Activated T-helper 2 cell treated with anti-CD3 and anti-CD28 coated beads, Interferon-gamma antibody, Interleukin-2, Interleukin-4, amounts not matched to agents 10 μg/mL and 5 μg/mL and 100 μg/mL, durations not matched to agents 14 hours and 24 hours and 36 hours (primary cell): ENCODE measurements at places on chromosomes 2 and 18. TPM values are rescaled to one million over a fixed set of nuclear protein-coding genes. Genes with fewer than 3 reads are reported as not detected.

- no peak overlapping the region for H3K27ac ChIP-seq
- no peak overlapping the region for H3K4me3 ChIP-seq
- H3K36me3 ChIP-seq: no peaks in the 10 kb centered on the region
- peaks cover 23% of the 10 kb centered on the region for H3K27me3 ChIP-seq
- DNase-seq: no peak
Measured at GRCh38 chr18:58882686-58883085, 18.0 kb downstream of the ZNF532 start.

GRCh38 chr2:43766006-43766405, 7.8 kb upstream of the DYNC2LI1 start:
- no peaks in the 10 kb centered on the region for H3K27me3 ChIP-seq
- peak overlapping the region; percentile 92 for H3K27ac ChIP-seq
- peaks cover 41% of the 10 kb centered on the region for H3K4me1 ChIP-seq
- H3K4me3 ChIP-seq: no peak overlapping the region
- no peak for DNase-seq

DNA sequence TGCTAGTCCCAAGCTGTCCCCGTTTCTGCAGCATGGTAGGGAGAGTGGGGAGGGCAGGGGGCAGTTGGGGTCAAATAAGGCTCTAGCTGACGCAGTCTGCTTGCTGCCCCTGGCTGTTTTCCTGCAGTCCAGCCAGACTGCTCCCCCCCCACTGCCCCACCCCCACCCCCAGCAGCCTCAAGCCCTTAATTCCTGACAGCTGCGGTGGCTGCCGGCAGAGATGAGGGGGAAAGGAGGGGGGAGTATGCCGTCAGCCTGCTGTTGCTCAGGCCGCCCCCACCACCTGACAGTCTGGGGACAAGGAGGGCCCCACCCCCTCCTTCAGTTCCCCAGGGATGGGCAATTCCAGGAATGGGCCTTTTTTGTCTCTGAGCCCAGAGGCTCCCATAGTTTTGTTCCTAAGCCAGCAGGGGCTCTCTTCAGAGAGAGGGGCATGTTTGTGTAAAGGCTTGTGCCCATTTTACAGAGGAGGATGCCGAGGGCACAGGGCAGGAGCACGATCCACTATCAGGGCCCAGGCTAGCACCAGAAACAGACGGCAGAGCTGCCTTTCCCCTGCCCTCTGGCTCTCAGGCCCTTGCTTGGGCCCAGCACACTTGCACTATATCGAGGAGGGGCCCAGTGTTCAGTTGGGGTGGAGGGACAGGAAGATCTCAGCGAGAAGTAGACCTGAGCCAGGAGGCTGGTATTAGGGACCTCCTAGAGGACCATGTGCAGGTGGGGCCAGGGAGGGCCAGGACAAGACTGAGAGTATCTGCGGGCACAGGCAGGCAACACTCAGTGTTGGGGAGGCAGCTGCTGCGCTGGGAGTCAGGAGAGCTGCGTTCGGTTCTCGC, 1.5 kb upstream of the WNT10A start:
- no peak for DNase-seq
- H3K4me1 ChIP-seq: peaks cover 22% of the 10 kb centered on the region
- peak overlapping the region; percentile 18 for H3K4me3 ChIP-seq
- H3K36me3 ChIP-seq: no peaks in the 10 kb centered on the region

- H3K4me1 ChIP-seq: no peaks in the 10 kb centered on the region
- no peaks in the 10 kb centered on the region for H3K36me3 ChIP-seq
- no peak overlapping the region for H3K27ac ChIP-seq
Measured at GRCh38 chr18:24727685-24728084, 267.2 kb downstream of the HRH4 start.

GRCh38 chr18:24064391-24065100, 50.0 kb downstream of the TTC39C start:
- H3K27ac ChIP-seq: no peak overlapping the region
- peaks cover 33% of the 10 kb centered on the region for H3K36me3 ChIP-seq
- DNase-seq: no peak
- H3K27me3 ChIP-seq: peaks cover 2% of the 10 kb centered on the region

- DNase-seq: no peak
- no peaks in the 10 kb centered on the region for H3K36me3 ChIP-seq
- H3K4me1 ChIP-seq: no peaks in the 10 kb centered on the region
- H3K27ac ChIP-seq: no peak overlapping the region
- H3K27me3 ChIP-seq: peaks cover 1% of the 10 kb centered on the region
- no peak overlapping the region for H3K4me3 ChIP-seq
Measured at GRCh38 chr2:75788154-75788553, 77.4 kb upstream of the GCFC2 start.

- H3K27me3 ChIP-seq: no peaks in the 10 kb centered on the region
- H3K4me3 ChIP-seq: no peak overlapping the region
- DNase-seq: no peak
- no peak overlapping the region for H3K27ac ChIP-seq
- peaks cover 7% of the 10 kb centered on the region for H3K36me3 ChIP-seq
Measured at GRCh38 chr2:45458909-45459563, 152.0 kb downstream of the SRBD1 start.

- H3K4me3 ChIP-seq: no peak overlapping the region
- no peaks in the 10 kb centered on the region for H3K4me1 ChIP-seq
- H3K27ac ChIP-seq: no peak overlapping the region
- no peaks in the 10 kb centered on the region for H3K36me3 ChIP-seq
- DNase-seq: no peak
Measured at GRCh38 chr2:206336861-206337260, 62.4 kb downstream of the ZDBF2 start.

DNA sequence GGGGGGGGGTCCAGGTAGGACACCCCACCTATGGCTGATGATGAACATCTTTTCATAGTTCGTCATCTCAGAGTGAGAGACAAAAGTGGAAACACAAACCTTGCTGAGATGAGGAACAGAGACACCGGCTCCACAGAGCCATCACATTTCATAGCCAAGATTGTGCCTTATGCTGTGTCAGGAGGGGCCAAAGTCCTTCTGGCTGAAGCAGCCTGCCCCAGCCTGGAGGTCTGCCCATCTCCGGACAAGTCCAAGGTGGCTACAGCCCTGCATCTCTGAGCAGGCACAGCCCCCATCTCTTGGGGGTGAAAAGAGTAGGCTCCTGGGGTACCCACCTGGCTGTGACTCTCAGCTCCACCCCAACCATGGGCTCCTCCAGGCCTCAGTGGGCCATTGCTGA, 70.3 kb downstream of the ZBTB7C start:
- H3K27me3 ChIP-seq: no peaks in the 10 kb centered on the region
- no peak for DNase-seq
- H3K36me3 ChIP-seq: no peaks in the 10 kb centered on the region
- no peak overlapping the region for H3K4me3 ChIP-seq

- H3K27ac ChIP-seq: no peak overlapping the region
- no peaks in the 10 kb centered on the region for H3K27me3 ChIP-seq
- H3K36me3 ChIP-seq: peaks cover 62% of the 10 kb centered on the region
- DNase-seq: no peak
- H3K4me1 ChIP-seq: no peaks in the 10 kb centered on the region
Measured at GRCh38 chr2:86050301-86050700, 55.4 kb downstream of the POLR1A start.

GRCh38 chr18:63975628-63976027, 5.7 kb downstream of the SERPINB8 start:
- no peaks in the 10 kb centered on the region for H3K36me3 ChIP-seq
- H3K4me1 ChIP-seq: peaks cover 32% of the 10 kb centered on the region
- no peak for DNase-seq
- H3K27ac ChIP-seq: no peak overlapping the region

DNA sequence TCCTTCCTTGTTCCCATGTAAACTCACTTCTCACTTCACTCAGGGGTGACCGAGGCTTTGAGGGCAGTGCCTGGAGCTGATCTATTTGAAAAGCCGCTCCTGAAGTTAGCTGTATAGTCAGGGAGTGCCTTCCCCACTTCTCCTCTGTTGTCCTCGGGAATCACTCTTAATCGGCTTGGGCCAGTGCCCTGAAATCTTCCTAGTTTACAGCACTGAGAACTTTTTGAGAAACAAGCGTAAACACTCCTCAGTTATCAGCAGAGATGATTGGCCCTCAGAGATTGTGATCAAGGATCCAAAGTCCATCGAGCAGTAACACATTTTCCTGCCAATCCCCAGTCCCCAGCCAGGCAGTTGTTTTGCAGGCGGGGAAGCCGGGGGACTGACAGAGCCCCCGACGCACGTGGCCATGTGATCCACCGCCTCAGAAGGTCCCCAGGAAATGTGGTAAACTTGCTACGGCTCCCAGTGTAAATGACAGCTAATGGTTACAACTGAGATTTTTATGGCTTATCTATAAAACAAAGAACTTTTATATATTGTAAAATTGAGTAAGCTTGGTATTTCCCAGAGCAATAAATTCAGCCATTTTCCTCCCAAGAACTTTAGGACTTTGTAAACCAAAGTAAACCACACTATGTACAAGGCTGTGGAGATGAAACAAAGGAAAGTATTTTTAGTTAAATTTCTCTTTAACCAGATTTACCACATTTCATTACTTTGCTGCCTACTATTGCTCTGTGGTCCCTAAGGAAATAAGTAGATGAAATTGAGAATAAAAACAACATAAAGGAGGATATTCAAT, 53.5 kb downstream of the C18orf63 start:
- H3K27ac ChIP-seq: no peak overlapping the region
- H3K36me3 ChIP-seq: no peaks in the 10 kb centered on the region
- H3K27me3 ChIP-seq: peaks cover 40% of the 10 kb centered on the region
- peaks cover 44% of the 10 kb centered on the region for H3K4me1 ChIP-seq
- no peak for DNase-seq
- H3K4me3 ChIP-seq: no peak overlapping the region

- H3K36me3 ChIP-seq: no peaks in the 10 kb centered on the region
- no peaks in the 10 kb centered on the region for H3K4me1 ChIP-seq
- no peak for DNase-seq
- no peak overlapping the region for H3K27ac ChIP-seq
- H3K4me3 ChIP-seq: no peak overlapping the region
Measured at GRCh38 chr2:128812183-128812940, 493.7 kb upstream of the HS6ST1 start.

The LRRC30 gene
- not detected in 2 replicates for total RNA-seq

The DAPL1 gene
- not detected in 2 replicates for total RNA-seq

The SLC11A1 gene
- total RNA-seq: 0.18 and 0.21 TPM in 2 replicates

The FBXO36 gene
- total RNA-seq: 0.66 and 1.0 TPM in 2 replicates

The POTEJ gene
- not detected in 2 replicates for total RNA-seq

The FIGLA gene
- not detected in 2 replicates for total RNA-seq

The DSG1 gene
- total RNA-seq: not detected in 2 replicates

The TET3 gene
- 23.5 and 23.6 TPM in 2 replicates for total RNA-seq

The CIB4 gene
- total RNA-seq: not detected in 2 replicates
